CD4-positive, alpha-beta T cell treated with Interferon alpha-2 for 1 hour (primary cell): ENCODE measurements at places on chromosomes 7 and 10.

DNA sequence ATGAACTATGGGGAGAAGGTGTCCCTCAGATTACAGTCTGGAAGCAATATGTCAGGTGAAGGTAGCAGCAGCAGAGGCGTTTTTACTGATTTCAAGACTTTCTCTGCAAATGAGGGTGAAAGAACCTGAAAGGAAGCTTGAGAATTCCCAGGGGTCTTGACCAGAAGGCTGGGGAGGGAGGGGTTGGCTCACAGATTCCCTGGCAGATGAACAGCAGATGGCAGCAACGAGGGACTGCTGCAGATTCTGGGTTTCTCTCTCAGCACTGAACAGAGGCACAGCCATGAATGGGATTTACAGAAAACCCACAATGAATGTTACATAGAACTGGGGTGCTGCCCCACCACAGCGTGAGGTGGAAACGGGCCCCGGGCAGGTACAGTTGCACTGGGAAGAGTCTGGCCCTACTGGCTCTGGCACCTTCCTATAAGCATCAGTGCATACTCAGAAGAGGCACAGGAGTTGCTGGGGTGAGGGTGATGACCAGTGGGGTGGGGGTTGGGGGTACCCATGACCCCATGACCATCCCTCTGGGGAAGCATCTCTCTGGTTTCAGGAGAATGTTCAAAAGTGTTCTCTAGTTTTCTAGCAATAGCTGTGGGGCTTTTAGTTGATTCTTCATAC, 317.8 kb downstream of the SH2D4B start:
- no peak for DNase-seq

DNA sequence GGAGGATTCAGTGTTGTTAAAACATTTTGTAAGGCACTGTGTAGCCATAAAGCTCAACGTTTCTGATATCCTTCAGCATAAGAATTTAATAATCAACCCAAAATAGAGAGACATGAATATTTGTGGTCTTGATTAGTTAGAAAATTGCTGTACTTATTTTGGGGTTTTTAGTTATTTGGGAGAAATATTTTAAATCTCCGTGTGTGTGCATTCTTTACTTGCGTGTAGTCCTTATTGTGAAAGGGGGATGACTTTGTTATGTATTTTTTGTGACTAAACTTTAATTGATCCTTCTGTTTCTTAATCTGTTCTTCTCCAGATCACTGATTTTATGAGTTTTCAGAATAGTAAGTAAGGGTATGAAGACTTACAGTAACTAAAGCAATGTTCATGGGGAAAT, 81.2 kb downstream of the ZNRF2 start:
- DNase-seq = no peak

- no peak for DNase-seq
Measured at GRCh38 chr10:83427101-83427500, 712.2 kb upstream of the GHITM start.

DNA sequence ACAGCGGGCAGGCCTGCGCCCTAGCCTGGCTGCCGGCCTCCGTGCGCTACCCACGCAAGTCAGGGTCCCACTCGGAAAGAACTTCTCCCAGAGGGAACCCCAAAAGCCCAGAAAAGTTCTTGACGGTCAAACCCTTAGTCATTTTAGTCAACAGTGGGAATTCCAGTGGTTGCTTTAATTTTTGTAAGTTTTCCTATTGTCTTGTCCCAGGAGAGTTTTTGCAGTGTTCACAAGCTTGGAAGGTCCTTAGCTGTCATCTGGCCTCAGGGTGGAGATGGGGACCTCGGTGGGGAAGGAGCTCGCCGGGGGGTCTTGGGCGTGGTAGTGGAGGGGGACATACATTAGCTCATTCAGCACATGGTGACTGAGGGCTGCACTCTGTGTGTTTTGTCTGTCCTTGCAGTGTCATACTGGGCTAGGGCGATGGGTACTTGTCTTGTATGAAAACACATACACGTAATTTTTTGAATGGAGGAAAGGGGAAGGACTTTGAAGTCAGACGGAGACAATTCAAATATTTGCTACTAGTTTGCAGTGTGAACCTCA, 736 bp downstream of the MINDY4 start:
- DNase-seq = no peak

DNA sequence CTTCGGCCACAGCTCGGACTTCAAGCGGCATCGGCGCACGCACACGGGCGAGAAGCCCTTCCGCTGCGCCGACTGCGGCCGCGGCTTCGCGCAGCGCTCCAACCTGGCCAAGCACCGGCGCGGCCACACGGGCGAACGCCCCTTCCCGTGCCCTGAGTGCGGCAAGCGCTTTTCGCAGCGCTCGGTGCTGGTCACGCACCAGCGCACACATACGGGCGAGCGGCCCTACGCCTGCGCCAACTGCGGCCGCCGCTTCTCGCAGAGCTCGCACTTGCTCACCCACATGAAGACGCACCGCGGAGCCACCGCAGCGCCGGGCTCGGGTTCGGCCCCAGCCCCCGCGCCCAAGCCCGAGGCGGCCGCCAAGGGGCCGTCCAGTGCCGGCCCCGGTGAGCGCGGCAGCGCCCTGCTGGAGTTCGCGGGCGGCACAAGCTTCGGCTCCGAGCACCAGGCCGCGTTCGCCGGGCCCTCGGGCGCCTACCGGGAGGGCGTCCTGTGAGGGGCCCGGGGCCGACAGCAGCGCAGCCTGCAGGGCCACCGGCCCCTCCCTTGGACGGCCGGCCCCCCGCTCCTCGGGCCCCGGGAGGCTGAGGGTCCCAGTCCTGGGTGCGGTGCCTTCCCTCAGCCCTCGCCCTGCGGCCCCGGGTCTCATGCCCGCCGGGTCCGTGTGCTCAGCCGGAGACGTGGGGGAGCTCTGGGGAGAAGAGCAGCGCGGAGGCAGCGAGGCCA, 17.2 kb downstream of the ZNF316 start:
- DNase-seq = no peak

GRCh38 chr10:83991986-83992753, 147.1 kb upstream of the GHITM start:
- no peak for DNase-seq

DNA sequence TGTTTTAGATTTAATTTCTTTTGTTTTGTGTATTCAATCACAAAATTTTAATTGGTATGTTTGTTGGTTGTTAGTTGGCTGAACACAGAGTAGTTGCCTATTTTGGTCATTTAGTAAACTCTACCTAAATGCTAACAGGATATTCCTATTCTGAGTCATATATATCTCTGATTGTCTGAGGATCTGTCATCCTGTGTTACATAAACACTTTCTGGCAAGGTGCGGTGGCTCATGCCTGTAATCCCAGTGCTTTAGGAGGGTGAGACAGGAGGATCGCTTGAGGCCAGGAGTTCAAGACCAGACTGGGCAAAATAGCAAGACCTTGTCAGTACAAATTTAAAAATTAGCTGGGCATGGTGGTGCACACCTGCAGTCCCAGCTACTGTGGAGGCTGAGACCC, 178.6 kb downstream of the PLCE1 start:
- DNase-seq = no peak

GRCh38 chr10:77160679-77161078, 476.9 kb downstream of the KCNMA1 start:
- DNase-seq = no peak

DNA sequence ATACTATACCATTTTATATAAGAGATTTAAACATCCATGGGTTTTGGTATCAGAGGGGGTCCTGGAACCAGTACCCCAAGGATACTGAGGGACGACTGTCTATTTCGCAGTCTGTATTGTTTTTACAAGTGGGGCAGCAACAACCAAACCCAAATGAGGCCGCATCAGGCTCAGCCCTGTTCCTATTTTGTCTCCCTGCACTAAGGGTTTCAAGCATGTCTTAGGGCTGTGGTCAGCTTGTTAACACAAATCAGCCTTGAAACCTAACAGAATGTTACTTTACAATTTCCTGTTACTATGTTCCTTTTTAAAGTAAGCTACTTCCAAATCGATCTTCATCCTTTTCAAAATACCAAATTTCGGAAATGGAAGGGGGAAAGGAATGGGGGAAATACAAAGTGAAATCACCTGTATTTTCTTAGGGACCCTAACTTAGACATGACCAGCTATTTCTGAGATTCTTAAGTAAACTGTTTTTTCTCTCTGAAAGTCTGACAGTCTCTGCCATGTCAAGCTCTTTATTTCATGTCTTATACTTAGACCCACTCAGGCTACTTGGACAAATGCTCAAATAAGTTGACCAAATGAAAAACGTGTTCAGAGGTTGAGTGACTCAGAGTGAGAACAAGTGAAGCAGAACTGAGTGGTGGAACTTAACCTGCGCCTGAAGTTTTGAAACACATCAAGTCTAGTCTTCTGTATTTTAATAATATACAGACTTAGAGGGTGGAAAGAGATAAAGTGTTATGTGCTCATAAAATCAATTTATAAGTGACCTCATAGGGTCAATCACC, 75.8 kb downstream of the C1GALT1 start:
- peak; percentile 58 for DNase-seq

- no peak for DNase-seq
Measured at GRCh38 chr7:32036557-32036956, 33.6 kb downstream of the PDE1C start.

GRCh38 chr10:12543589-12543988, 194.2 kb downstream of the CAMK1D start:
- no peak for DNase-seq

DNA sequence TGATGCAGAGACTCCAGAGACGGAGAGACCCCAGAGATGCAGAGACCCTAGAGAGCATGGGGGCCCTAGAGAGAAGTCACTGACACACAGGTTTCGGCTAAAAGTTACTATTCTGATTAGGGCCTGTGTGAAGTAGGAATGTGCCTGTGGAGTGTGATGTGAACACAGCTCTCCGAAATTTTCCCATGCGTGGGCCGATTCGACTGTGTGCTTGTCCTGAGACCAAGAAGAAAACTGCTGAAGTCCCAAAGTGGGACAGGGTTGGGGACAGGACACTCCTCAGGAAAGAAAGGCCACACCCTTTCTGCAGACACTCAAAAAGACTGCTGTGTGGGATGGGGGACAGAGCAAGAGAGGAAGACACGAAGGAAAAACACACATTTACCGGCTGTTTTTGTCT, 533.5 kb downstream of the PTPRN2 start:
- DNase-seq = no peak

GRCh38 chr7:142645777-142646176, 103.5 kb upstream of the PRSS1 start:
- DNase-seq = no peak

GRCh38 chr7:93861325-93861949, 29.1 kb downstream of the TFPI2 start:
- no peak for DNase-seq

DNA sequence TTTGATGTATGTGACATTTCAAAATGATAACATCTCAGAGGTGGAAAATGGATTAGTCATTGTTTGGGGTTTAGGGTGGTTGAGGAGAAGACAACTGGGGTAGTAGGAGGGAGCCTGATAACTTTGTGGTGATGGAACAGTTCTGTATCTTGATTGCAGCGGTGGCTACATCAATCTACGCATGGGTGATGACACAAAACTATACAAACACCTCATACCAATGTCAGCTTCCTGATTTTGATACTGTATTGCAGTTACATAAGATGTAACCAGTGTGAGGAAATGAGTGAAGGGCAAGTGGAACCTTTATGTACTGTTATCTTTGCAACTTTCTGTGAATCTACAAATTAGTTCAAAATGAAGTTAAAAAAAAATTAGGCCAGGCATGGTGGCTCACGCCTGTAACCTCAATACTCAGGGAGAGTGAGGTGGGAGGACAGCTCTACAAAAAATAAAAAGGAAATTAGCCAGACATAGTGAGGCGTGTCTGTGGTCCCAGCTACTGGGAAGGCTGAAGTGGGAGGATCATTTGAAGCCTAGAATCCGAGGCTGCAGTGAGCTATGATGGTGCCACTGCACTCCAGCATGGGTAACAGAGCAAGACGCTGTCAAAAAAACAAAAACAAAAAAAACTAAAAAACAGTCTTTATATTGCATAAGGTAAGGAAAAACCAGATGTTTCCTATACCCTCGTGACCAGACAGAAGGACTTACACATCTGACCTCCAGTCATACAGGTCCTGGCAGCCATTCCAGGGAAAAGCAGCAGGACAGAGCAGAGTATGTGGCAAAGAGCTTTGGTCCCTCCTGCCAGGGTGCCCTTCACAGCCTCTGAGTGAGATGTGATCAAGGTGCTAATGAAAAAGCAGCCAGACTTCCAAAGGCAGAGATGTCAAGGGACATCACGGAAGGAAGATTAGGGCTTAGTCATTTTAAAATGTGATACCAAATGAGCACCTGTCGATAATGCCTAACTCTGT, 50.8 kb downstream of the CYTH3 start:
- DNase-seq = peak; percentile 51

GRCh38 chr10:43012578-43012977, 64.3 kb upstream of the RET start:
- DNase-seq = no peak

DNA sequence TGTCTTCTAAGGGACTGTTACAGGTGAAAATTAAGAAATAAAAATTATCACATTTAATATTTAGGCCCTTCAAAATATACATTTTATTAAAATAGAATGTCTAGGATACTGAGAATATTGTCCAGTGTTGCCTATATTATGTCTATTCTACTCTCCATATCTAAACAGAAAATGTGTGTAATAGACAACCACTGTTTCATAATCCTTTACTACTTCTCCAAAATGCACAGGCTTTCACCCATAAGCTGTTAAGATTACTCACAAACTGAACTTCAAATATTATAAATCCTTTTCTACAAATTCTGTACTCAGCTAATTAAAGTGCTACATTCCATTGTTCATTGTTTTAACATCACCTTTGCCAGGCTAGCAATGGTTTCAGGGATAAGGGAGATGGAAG, 56.7 kb upstream of the TFEC start:
- DNase-seq = no peak

DNA sequence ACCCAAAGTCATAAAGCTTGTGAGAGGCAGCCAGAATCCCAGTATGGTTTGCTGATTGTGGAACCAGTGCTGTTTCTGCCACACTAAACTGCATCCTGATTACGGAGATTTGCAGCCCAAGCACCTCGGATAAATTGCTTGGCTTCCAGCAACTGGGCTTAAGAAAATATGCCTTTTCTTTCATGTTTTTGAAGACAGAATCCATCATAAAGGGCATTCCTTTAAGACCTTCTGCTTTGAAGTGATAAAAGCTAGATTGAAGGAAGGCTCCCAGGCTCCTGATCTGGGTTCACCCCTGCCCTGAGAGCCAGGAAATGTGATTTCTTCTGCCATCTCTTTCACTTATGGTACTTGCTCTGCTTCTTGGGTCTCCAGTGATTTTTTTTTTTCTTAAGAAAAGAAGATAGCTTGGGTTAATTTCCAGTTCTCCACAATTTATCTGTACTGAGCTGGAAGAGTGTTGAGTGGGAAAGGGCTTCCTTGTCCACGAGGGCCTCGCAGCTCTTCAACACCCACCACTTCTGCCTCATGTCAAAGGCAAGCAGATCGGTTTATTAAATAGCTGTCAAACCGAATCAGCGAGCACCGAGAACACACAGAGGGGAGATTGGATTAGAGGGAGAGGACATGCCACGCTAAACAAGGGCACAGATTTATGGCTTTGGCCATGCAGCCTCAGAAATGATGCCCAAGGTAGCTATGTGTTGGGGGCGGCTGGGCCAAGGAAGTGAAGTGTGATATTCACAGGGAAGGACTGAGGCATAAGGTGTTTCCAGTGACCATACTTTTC, 94.9 kb upstream of the TBX20 start:
- no peak for DNase-seq

GRCh38 chr7:138797715-138798320, at the start of the genes ATP6V0A4 and TMEM213:
Gene ATP6V0A4 (minus strand): TSS chr7:138798196. CDS start chr7:138771247, 26,949 bp downstream.
Gene TMEM213 (plus strand): TSS chr7:138797994. CDS start chr7:138798105, 111 bp downstream.
- DNase-seq = peak; percentile 6
